ENCODE measurements at places on chromosomes 6 and 20. TPM values are rescaled to one million over a fixed set of nuclear protein-coding genes. Genes with fewer than 3 reads are reported as not detected.

DNA sequence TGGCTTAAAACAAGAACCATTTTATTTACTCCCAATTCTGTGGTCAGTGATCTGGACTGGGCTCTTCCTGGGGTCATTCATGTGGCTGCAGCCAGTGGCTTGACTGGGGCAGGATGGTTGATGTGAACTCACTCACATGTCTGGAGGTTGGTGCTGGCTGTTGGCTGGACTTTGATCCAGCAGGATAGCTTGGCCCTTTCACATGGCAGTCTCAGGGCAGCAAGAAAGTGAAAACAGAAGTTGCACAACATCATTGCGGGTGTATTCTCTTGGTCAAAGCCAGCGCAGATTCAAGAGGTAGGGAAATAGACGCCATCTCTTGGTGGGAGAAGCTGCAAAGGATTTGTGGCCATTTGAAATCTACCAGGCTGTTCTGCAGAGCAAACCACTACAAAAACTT, 77.2 kb downstream of the MDGA1 start:
- DNase-seq = no peak

DNA sequence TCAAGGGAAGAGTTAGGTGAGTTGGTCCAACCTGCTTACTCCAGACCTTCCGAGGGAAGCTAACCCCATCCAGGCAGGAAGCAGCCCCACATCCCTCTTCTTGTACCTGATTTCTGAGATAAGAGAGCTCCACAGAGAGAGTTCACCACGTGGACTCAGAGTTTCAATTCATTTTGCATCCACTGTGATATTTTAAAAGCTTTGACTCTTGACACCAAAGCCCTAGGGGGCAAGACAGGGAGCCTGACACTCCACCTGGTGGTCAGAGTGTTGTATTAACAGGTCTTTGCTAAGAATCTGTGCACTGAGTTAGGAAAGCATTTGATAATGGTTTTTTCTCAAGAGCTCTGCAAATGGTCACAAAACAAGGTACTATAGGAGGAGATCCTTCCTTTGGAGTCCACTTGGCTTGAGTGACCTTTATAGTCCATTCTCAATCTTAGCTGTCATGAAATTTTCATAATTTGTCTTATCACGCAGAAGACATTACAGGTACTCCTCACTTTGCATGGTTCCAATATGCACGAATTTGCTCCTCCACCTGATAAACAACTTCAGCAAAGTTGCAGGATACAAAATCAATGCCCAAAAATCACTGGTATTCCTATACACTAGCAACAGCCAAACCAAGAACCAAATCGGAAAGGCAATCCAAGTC, 56.2 kb upstream of the RIPOR2 start:
- DNase-seq = peak; percentile 52

DNA sequence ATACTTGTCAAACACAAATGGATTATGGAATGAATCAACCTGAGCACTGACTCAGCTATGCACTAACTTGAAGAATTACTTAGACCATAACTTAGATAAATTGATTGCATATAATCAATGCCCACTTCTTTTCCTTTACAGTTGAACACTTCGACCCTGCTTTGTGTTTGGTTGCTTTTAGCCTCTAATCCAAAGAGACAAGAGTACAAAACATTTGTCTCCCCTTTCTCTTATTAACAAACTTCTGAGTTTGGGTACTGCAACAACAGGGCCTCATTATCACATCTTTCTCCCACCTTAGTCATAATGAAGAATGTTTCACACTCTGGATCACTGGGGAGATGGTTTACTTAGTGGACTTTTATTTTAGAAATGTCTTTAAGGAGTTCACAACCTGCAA, 2.6 kb upstream of the TAAR6 start:
- DNase-seq = no peak

DNA sequence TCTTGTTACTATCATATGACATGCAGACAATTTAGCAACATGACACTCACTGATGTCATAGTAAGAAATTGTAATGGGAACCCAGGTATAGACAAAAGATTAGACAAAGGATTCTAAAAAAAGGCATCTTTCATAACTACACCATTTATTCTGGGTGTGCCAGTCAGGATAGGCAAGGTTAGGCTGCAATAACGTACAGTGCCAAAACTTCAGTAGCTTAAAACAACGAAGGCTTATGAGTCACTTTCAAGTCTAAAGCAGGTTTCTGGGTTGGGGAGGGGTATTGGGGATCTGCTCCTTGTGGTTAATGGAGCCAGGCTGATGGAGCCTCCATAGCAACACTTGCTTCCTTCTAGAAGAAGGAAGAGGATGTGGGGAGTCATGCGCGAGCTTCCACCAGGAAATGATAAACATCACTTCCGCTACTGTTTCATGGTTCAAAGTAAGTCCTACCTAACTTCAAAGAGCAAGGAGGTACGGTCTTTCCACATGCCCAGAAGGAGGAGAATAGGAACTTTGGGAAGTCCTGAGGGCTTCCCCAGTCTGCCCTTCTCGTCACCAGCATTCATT, 2.0 kb upstream of the GTSF1L start:
- no peak for DNase-seq

DNA sequence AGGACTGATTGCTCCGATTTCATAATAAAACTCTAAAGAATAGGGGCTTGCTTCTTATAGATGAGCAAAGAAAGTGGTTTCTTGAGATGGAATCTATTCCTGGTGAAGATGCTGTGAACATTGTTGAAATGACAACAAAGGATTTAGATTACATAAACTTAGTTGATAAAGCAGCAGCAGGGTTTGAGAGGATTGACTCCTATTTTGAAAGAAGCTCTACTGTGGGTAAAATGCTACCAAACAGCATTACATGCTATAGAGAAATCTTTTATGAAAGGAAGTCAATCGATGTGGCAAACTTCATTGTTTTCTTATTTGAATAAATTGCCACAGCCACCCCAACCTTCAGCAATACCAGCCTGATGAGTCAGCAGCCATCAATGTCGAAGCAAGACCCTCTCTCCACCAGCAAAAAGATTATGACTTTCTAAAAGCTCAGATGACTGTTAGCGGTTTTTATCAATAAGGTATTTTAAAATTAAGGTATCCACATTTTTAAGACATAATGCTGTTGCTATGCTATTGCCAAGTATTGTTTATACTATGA, 12.7 kb upstream of the MTRF1L start:
- DNase-seq = no peak

GRCh38 chr6:17907406-17908229, 79.8 kb downstream of the KIF13A start:
- DNase-seq = peak; percentile 88

- no peak for DNase-seq
Observed at GRCh38 chr6:95572098-95572497, 5.2 kb upstream of the MANEA start.

Gene PEX3
- total RNA-seq = 24.7 TPM

GRCh38 chr6:149445573-149445972, 39.2 kb downstream of the ZC3H12D start:
- no peak for DNase-seq

GRCh38 chr20:47352332-47353238, 3.9 kb downstream of the ZMYND8 start:
- no peak for DNase-seq

DNA sequence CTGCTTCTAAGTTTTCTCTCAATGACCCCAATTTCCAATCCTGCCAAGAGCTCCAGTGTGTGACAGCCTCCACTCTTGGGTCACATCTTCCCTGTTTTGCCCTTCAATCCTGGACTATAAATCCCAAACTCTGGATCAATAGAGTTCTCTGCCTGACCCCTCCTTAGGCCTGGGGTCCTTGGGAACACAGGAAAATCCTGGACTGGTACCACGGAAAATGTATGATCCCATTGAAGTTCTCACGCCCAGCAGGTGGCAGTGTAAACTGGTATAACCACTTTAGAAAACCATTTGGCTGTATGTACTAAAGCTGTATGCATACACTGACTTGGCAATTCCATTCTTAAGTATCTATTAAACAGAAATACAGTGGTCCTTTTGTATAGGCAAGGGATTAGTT, 98.0 kb downstream of the SNAP25 start:
- peak; percentile 35 for DNase-seq

- no peak for DNase-seq
Observed at GRCh38 chr6:96116674-96117073, 100.9 kb downstream of the FUT9 start.

GRCh38 chr6:121578216-121578615, 142.8 kb downstream of the GJA1 start:
- DNase-seq = no peak

GRCh38 chr6:30998785-30999184, 11.5 kb upstream of the MUC22 start:
- DNase-seq = no peak

- peak; percentile 62 for DNase-seq
Observed at GRCh38 chr6:119129148-119129967, 50.9 kb upstream of the FAM184A start.

DNA sequence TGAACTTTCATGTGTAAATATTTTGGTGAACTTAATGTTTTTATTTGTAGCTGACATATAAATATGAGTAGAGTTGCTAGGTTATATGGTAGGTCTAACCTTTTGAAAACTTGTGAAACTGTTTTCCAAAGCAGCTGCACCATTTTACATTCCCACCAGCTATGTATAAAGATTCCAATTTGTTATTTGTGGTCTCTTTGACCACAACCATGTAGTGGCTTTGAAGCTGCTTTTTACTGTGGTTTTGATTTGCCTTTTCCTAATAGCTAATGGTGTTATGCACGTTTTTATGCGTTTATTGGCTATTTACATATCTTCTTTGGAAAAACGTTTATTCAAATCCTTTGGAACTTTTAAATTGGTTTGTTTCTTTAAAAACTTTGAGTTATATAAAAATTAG, 10.3 kb downstream of the CST3 start:
- DNase-seq = no peak

DNA sequence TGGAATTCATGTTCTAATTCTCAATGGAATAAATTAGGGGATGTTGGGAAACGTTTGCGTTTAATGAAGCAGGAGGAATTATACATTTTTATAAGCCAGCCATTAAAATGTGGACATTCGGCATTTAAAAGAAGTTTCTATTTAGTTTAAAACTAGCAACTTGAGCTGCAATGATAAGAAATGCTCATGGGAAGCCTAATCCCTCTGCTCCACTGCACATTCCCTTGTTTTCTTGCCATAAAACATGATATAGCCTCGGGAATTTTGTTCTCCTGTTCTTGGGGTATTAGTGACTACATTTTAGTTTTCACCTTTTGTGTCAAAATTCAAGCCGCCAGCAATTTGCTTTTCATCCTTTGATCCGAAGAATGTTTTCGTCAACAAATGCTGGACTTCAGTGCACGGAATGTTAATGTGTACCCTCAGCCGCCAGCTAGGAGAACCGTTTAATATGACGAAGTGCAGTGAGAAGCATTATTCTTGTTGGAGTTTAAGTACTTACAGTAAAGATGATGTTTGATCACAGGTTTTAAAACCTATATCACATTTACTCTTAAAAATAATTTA, 137.9 kb downstream of the HIVEP1 start:
- no peak for DNase-seq

- DNase-seq = no peak
Observed at GRCh38 chr6:129552413-129552812, 157.6 kb downstream of the ARHGAP18 start.

GRCh38 chr6:88481519-88481918, 315.4 kb upstream of the CNR1 start:
- no peak for DNase-seq

DNA sequence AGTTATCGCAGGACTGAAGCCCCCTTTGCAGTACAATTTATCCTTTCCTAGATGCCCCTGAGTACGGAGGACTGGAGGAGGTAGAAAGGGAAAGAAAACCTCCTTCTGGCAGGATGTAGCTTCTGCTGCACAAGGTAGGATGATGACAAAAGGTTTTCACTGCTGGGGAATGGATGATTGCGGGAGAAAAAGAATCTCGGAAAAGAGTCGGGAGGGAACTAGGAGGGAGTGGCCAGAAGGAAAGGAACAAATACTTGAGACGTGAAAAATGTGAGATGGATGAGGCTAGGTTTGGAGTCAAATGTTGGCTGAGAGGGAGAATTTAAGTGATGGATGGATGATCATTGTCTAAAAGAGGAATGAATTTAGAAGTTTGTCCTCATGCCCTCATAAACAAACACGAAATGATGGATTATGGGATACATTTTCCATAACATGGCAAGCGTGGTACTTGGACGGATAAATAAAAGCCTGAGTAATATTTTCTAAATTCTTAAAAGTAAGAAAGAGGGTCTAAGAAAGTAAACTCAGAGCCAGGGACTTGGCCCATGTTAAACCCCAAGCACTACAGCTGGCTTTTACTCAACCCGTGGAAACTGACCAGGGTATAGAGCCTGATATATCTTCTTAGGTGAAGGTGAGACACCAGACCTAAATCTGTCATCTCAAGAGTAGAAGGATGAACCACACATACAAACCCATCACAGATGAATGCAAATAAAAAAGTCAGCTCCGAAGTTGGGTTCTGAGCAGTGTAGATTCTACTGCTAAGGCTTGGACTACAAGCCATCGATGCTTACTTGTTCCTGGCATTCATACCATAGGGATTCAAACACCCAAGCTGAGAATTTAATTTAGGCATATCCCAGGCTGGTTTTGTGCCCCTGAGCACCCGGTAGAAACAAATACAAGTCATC, 72.4 kb downstream of the HFE start:
- peak; percentile 34 for DNase-seq

- no peak for DNase-seq
Observed at GRCh38 chr6:28137505-28137981, 4.1 kb upstream of the ZKSCAN8 start.

DNA sequence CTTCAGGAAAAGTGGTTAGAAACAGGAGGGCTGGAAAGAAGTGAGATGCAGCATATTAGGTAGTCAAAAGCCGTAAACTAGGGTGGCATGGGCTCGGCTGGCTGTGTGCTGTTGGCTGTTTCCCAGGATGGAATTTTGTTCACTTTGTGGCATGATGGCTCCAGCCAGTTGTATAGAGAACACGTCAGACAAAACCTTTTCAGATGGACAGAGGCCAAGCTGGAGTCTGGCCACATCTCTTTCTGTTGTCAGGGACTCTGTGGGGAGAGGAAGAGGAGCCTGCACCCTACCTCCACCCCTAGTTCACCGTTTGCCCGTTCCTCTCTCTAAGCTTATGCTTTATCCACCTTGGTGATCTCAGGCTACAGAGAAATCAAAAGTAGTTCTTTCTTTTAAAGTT, 22.0 kb downstream of the C6orf89 start:
- DNase-seq = peak; percentile 73

Gene SEC23B
- 100 TPM for total RNA-seq

DNA sequence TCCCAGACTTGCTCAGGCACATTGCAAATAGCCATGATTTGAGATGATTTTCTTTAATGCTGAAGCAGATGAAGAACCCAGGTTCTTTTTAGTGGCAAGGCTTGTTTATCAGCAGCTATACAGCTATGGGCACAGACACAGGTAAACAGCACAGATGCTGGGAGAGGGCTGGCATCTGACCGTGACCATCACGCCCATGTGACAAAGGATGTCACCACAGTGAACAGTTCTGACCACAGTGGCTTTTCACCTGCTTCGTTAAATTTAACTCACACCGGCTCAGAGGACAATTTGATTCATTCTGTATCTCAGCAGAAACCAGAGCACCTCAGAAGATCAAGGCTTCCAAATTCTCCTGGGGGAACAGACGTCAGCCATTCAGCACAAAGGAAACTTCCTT, 142.6 kb downstream of the CDH26 start:
- DNase-seq = no peak
